Uterine smooth muscle cell (primary cell): ENCODE measurements at places on chromosomes 2 and 18. TPM values are rescaled to one million over a fixed set of nuclear protein-coding genes. Genes with fewer than 3 reads are reported as not detected.

CCBE1 gene
- 13.8 and 21.2 TPM in 2 replicates for total RNA-seq

IER3IP1 gene
- 25.2 and 25.7 TPM in 2 replicates for total RNA-seq

PRKRA gene
- 43.6 and 44.8 TPM in 2 replicates for total RNA-seq

FKBP1B gene
- total RNA-seq: 6.6 and 10.9 TPM in 2 replicates

CCDC121 gene
- total RNA-seq: 1.7 and 2.0 TPM in 2 replicates

REV1 gene
- 36.1 and 42.9 TPM in 2 replicates for total RNA-seq

ZAP70 gene
- total RNA-seq: 0.12 TPM in 1 of 2 replicates, not detected in the other

SP140 gene
- total RNA-seq: 2.0 and 2.6 TPM in 2 replicates

DLX2 gene
- total RNA-seq: under 0.01 TPM in 1 of 2 replicates, not detected in the other

DDX18 gene
- 57.7 and 78.0 TPM in 2 replicates for total RNA-seq

APCDD1 gene
- total RNA-seq: not detected in 2 replicates

TCF23 gene
- not detected in 2 replicates for total RNA-seq

MBP gene
- 4.0 and 6.0 TPM in 2 replicates for total RNA-seq

FRZB gene
- 0.11 and 0.12 TPM in 2 replicates for total RNA-seq

DLGAP1 gene
- total RNA-seq: 0.12 and 0.33 TPM in 2 replicates

TEX44 gene
- total RNA-seq: not detected in 2 replicates

ANKAR gene
- total RNA-seq: 3.7 and 6.0 TPM in 2 replicates

MTERF4 gene
- 32.0 and 54.6 TPM in 2 replicates for total RNA-seq

LYPD1 gene
- 0.22 and 1.1 TPM in 2 replicates for total RNA-seq

UBE2E3 gene
- total RNA-seq: 29.9 and 79.2 TPM in 2 replicates

CNGA3 gene
- total RNA-seq: not detected in 2 replicates

UGT1A10 gene
- 0.11 TPM in 1 of 2 replicates, not detected in the other for total RNA-seq

DOK6 gene
- 1.2 and 2.7 TPM in 2 replicates for total RNA-seq

M1AP gene
- under 0.01 and 0.12 TPM in 2 replicates for total RNA-seq

TMEM37 gene
- 0.12 TPM in 1 of 2 replicates, not detected in the other for total RNA-seq

CRYGC gene
- not detected in 2 replicates for total RNA-seq

KLF11 gene
- total RNA-seq: 4.1 and 6.7 TPM in 2 replicates

VWC2L gene
- total RNA-seq: under 0.01 TPM in 1 of 2 replicates, not detected in the other

RALBP1 gene
- total RNA-seq: 64.0 and 72.9 TPM in 2 replicates

NBEAL1 gene
- total RNA-seq: 48.6 and 66.0 TPM in 2 replicates

DYNAP gene
- total RNA-seq: not detected in 2 replicates

STPG4 gene
- 0.12 and 0.44 TPM in 2 replicates for total RNA-seq

FKBP7 gene
- 21.8 and 53.5 TPM in 2 replicates for total RNA-seq

FAM237A gene
- not detected in 2 replicates for total RNA-seq

DTNB gene
- 3.9 and 4.9 TPM in 2 replicates for total RNA-seq

XRCC5 gene
- total RNA-seq: 222 and 386 TPM in 2 replicates

HOXD9 gene
- 0.66 and 0.75 TPM in 2 replicates for total RNA-seq

GATA6 gene
- 5.5 and 15.2 TPM in 2 replicates for total RNA-seq

AQP4 gene
- not detected in 2 replicates for total RNA-seq

ATP6V1C2 gene
- under 0.01 TPM in 1 of 2 replicates, not detected in the other for total RNA-seq

LRATD1 gene
- 2.0 and 3.5 TPM in 2 replicates for total RNA-seq

SALL3 gene
- total RNA-seq: not detected in 2 replicates

UPP2 gene
- total RNA-seq: not detected in 2 replicates

ADAM23 gene
- 9.9 and 10.5 TPM in 2 replicates for total RNA-seq

ALKAL2 gene
- not detected in 2 replicates for total RNA-seq

POTEJ gene
- total RNA-seq: not detected in 2 replicates

ST8SIA3 gene
- total RNA-seq: not detected in 2 replicates

CHRND gene
- total RNA-seq: not detected in 2 replicates

TXNDC2 gene
- 0.12 and 0.22 TPM in 2 replicates for total RNA-seq

MC2R gene
- total RNA-seq: not detected in 2 replicates

PREB gene
- total RNA-seq: 46.4 and 50.0 TPM in 2 replicates

SERPINB3 gene
- not detected in 2 replicates for total RNA-seq

SMAD2 gene
- 107 and 112 TPM in 2 replicates for total RNA-seq

FER1L5 gene
- 1.5 and 1.6 TPM in 2 replicates for total RNA-seq
